ENCODE measurements at places on chromosomes 11 and 22. TPM values are rescaled to one million over a fixed set of nuclear protein-coding genes. Genes with fewer than 3 reads are reported as not detected.
A peak's percentile ranks its signal among the peaks of the same experiment; 100 is the strongest.

DNA sequence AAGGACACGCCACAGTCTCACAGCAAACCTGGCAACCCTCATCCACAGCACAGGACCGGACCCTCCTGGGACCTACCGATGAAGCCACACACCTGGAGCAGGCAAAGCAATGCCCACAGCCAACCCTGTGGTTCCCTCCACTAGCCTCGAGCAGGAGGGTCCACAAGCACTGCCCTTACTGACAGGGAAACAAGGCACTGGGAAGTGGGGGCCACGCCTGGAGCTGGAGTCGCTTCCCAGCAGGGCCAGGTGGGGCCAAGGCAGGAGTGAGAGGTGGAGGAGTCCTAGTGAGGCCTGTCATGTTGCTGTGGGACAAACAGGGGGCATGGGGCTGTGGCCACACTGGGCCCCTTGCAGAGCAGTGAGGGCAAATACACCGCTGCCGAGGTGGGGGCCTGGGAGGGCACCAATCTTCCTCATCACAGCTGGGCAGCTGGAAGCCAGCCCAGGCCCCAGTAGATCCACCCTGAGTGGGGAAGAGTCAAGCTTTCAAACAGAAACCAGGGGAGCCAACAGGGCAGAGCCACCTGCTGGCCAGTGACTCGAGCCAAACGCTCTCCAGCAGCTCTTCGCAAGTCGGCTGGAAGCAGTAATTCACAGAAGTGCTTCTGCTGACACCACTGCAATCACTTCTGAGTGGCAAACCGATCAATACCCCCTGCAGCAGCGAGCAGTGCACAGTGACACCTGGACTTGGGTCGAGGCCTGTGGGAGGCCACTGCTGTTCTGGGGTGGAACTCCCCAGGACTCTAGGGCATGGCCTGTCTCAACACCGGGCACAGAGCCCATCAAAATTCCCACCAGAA is 13.7 kb downstream of the SULT4A1 start:
- no peaks in the 10 kb centered on the region for H3K36me3 ChIP-seq
- no peaks in the 10 kb centered on the region for H3K27me3 ChIP-seq
- H3K4me1 ChIP-seq: no peaks in the 10 kb centered on the region
- H3K4me3 ChIP-seq: no peak overlapping the region
- peak; percentile 55 for DNase-seq

GRCh38 chr22:47879346-47879745 is 1116.9 kb downstream of the TBC1D22A start:
- no peak overlapping the region for H3K4me3 ChIP-seq
- no peaks in the 10 kb centered on the region for H3K4me1 ChIP-seq
- DNase-seq: no peak
- no peaks in the 10 kb centered on the region for H3K27me3 ChIP-seq
- H3K36me3 ChIP-seq: no peaks in the 10 kb centered on the region

DNA sequence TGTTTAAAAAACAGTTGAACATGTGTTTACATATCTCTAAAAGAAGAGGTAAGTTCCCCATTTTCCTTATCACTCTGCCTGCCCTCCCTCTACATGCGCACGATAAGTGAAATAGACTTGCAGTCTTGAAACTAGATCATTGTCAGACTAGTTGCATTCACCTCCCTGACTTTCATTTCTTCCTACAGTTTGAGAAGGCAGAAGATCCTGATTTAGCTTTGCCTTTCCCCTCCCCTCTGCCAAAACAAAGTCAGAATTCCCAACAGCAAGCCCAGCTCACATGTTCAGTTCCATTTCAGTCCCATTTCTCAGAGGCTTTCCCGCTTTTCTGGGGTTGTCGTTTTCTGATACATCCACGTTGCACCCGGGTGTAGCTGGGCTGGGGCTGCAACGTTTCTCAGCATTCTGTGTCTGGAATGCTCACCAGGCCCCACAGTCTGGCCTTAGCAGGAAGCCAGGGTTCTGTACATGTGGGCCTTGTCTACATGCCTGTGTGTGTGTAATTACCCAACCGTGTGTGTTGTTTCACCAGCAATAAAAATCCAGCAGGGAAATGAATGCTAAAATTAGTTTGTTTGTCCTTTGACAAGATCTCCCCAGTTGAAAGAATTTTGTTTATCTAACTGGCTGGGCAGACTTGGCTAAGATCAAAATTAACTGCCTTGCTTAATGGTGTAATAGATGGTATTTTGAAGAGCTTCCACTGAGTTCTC is 179.2 kb downstream of the DBX1 start:
- H3K27ac ChIP-seq: no peak overlapping the region
- peak; percentile 74 for DNase-seq
- peaks cover 13% of the 10 kb centered on the region for H3K4me1 ChIP-seq
- no peak overlapping the region for H3K4me3 ChIP-seq
- no peaks in the 10 kb centered on the region for H3K36me3 ChIP-seq

The THOC5 gene
- 60.6 TPM for total RNA-seq

The CD248 gene
- total RNA-seq: 118 TPM

The OPCML gene
- 1.3 TPM for total RNA-seq

All from aorta (tissue), 5 donors.